ENCODE measurements at places on chromosomes 5 and 9.
A peak's percentile ranks its signal among the peaks of the same experiment; 100 is the strongest.

- no peak for DNase-seq
Observed at GRCh38 chr9:137462986-137463930, 4.1 kb upstream of the NSMF start.

DNA sequence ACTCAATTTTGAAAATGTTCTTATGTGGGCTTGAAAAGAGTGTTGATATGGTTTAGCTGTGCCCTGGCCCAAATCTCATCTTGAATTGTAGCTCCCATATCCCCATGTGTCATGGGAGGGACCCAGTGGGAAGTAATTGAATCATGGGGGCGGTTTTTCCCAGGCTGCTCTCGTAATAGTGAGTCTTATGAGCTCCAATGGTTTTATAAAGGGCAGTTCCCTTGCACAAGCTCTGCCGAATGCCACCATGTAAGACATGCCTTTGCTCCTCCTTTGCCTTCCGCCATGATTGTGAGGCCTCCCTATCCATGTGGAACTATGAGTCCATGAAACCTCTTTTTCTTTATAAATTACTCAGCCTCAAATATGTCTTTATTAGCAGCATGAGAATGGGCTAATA lies 71.0 kb downstream of the USP20 start:
- DNase-seq, result no peak

DNA sequence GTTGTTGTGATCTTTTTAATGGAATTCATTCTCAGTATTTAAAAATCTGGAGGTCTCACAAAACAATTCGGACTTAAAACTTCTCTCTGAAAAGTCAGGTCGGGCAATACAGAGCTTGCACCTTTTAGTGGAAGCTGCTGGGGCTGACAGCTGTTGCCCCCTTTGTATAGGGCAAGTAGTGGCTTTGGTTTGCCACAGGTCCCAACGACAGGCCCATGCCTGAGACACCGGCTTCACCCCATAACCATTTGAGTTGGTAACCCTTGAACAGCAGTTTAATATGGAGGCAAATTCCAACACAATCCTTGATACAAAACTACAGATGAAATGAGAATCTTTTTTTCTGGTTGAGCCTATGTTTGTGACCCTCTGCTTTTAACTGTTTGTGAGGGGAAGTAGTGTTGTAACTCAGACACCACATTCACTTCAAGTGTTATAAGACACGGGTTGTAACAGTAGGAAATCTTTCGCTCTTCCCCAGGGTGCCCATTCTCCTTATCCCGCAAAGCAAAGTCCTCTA lies 752 bp upstream of the GLRX start:
- DNase-seq, result no peak

GRCh38 chr9:100099722-100100042 lies 639 bp downstream of the INVS start:
- no peak for DNase-seq

- no peak for DNase-seq
Observed at GRCh38 chr5:74382987-74383593, 257.4 kb downstream of the ENC1 start.

DNA sequence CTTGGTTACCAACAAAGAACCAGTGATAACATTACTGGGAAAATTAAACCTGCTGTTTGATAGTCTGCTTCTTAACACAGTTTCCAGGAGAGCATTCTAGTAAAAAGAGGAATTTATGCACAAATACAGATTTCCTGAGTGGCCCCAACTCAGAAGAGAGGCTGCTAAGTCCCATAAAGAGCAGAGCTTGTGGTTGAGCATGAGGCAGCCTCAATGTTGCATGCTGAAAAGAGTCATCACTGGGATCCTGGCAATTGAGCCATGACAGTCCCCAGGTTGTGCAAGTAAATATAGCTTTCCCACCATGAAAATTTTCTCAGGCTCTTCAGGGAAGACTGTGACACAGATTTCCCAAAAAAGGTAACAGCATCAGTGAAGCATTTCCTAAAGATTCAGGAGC lies 47.5 kb upstream of the ADRB2 start:
- DNase-seq, result no peak

DNA sequence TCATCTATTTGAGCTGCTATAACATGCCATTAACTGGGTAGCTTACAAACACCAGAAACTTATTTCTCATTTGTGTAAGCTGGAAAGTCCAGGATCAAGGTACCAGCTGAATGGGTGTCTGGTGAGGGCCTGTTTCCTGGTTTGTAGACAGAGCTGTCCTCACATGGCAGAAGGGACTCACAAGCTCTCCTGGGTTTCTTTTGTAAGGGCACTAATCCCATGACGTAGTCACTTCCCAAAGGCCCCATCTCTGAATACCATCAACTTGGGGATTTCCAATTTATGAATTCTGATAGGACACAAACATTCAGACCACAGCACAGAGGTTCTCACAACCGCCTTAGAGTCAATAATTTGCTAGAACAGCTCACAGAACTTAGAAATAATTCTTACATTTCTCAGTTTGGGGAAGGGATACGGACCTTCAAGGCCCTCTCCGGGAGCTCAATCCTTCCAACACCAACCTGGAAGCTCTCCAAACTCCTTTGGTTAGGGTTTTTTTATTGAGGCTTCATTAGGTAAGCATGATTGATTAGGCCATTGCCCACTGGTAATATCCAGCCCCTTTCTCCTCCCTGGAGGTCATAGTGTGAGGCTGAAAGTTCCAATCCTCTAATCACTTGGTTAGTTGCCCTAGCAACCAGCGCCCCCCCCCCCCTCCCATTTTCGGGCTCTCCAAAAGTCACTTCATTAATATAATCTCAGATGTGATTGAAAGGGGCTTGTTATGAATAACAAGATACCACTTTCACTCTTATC lies 7.6 kb upstream of the DNAJA1 start:
- no peak for DNase-seq

- no peak for DNase-seq
Observed at GRCh38 chr5:80208381-80208780, 47.5 kb downstream of the SERINC5 start.

DNA sequence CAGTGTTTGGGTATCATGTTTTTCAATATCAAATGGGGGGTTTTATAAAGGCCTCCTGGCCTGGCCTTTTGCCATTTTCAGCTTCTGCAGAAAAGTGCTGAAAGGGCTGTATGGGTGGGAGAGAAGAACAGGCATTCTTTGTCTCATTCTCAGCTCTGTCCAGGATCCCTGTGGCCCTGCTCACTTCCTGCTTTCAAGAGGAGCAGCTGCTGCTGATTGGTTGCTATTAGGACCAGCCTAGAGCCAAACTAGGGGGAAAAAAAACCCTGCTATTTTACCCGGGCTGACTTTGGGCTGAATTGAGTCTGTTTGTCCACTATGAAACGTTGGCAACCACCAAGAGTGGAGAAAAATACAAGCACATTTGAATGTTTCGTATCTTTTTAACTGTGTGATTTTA lies 117.1 kb downstream of the CMYA5 start:
- peak; percentile 85 for DNase-seq

DNA sequence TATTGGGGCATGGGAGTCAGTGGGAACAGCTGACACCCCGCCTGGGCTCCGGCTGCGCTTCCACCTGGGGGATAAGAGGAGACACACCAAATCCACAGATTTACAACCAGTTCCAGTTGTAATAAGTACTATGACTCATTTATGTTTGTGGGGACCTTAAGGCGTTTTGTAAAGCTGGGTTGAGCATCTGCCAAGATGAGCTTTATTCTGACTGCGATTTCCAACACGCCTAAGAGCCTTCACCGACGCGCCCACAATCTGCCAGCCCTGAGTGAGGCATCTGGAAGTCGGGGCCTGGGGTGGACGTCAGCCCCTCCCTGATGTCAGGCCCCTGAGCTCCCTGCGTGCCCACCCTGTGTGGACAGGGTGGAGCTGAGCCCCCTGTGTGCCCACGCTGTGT lies 14.3 kb upstream of the LHX3 start:
- DNase-seq, result no peak

Measured in SK-MEL-5 (cell line).